ENCODE measurements at places on chromosomes 2 and 18.

GRCh38 chr2:191056228-191056627 is 42.3 kb upstream of the STAT1 start:
- no peak for DNase-seq

DNA sequence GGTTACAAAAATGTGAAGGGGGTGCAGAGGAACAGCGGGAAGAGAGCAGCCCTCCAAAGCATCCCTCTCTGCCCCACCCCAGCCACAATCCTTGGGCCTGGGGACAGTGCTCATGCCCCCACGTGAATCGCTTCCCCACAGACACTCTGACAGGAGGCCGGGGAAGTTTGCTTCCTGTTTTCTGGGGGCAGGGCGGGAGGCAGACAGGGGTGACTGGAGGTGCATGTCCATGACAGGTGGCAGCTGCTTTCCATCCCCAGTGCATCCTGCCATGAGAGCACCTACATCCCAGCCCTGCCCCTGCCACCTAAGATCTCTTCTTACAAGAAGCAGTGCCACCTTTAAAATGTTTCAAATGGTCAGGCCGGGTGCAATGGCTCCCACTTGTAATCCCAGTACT is 47.2 kb upstream of the UBE2F start:
- DNase-seq: no peak

- no peak for DNase-seq
Measured at GRCh38 chr2:206555721-206556120, 86.6 kb upstream of the FAM237A start.

DNA sequence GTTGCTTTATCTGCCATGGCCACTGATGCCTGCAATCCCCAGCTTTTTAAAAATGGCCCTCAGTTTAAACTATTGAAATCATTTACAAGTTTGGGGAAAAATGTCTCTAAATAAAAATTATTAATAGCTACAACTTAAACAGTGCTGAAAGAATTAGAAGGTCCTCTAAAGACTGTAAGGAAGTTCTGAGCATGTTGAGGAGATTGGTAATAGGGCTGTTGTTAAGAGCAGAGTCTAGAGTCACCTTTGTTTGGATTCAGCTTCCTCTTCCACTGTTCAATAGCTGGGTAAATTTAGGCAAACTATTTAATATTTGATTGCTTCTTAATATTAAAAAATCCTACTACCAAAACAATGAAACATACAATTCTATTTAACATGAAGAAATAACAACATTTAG is 1127.1 kb upstream of the DDX18 start:
- DNase-seq: no peak

- no peak for DNase-seq
Measured at GRCh38 chr18:13260935-13261640, 42.5 kb downstream of the LDLRAD4 start.

DNA sequence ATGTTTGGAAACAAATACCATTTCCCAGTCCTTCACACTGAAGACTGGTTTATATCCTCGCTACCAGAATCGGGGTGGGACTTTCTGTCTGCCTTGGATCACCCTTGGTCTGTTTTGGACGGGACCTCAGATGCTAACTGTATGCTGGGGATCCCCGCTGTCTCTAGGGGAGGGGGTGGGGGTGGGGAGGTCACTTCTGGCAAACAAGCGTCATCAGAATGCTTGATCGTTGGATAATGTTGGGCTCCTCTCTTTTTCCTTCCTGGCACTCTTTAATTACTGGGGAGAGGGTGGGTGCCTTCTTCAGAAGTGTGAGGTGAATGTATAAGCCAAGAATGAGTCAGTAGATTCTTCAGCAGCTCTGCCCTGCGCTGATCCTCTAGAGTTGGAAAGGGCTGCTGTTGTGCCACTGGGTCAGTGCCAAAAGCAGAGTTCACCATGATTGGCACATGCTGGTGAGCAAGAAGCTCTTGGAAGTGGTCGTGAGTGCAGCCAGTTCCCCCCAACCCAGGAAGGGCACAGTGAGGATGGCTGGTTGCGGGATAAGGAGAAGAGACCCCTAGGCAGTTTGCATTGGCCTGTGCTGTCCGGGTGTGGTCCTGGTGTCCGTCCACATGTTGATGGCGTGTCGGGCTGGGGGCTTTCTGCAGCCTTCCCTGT is 32.2 kb downstream of the DGKD start:
- DNase-seq: peak; percentile 39

- DNase-seq: no peak
Measured at GRCh38 chr2:21361957-21362486, 238.3 kb downstream of the TDRD15 start.

DNA sequence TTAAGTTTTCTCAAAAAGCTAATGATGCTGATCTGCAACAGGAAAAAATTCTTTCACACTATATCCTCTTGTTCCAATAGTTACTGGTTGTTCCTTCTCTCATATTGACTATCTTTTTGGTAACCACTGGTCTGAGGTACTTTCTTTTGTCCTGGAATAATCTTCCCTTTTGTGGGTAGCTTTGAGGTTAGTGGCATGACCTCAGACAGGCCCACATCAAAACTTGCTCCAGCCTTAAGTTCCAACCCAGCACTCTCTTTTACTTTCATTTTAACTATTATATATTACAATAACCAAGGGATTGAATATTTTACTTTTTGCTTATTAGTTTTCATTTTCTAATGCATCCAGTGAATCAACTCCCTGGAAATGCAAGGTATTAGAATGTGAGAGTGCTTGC is 9.5 kb downstream of the REG1A start:
- no peak for DNase-seq

DNA sequence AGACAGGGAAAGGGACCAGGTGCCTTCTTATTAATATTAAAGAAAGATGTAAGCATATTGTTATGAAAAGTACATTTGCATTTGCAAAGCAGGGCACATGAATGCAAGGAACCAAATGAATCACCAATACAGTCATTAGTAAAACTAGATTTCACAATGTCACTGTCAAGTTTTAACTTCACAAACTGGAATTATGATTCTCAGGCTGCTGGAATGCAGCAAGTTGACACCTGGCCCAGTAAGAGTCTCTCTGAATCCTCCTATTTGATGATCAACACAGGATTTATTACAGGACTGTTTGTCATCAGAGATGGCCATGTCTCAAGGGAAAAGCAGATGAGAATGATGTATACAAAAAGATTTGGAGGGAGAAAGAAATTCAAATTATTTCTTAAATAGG is 72.9 kb upstream of the STK39 start:
- no peak for DNase-seq

DNA sequence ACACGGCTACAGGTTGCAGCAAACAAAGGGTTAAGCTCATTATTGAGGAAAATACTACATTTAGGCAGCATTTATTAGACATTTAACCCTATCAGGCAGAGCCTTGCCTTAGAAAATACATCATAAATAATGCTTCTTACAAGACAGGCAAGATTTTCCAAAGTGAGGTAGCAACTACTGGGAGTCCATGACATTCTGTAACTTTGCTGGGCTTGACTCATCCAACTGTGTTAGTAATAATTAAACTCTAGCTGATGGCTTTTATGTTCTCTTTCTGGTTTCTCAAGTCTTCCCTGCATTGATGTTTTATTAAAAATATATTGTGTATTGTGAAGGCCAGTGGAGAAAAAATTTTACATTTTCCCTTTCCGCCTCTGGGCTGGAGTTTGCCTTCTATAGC is 291.3 kb downstream of the AFF3 start:
- DNase-seq: no peak

GRCh38 chr2:208980321-208980720 is 443.5 kb upstream of the MAP2 start:
- no peak for DNase-seq
